ENCODE measurements at places on chromosomes 7 and 10.

GRCh38 chr7:140389445-140389844 lies 8.9 kb downstream of the SLC37A3 start:
- DNase-seq: no peak

GRCh38 chr10:122911889-122912484 lies 1.6 kb downstream of the FAM24A start:
- DNase-seq: peak; percentile 39

GRCh38 chr7:116097365-116098009 lies 66.9 kb upstream of the TFEC start:
- peak; percentile 65 for DNase-seq

- no peak for DNase-seq
Measured at GRCh38 chr7:156432018-156432417, 208.6 kb upstream of the RNF32 start.

DNA sequence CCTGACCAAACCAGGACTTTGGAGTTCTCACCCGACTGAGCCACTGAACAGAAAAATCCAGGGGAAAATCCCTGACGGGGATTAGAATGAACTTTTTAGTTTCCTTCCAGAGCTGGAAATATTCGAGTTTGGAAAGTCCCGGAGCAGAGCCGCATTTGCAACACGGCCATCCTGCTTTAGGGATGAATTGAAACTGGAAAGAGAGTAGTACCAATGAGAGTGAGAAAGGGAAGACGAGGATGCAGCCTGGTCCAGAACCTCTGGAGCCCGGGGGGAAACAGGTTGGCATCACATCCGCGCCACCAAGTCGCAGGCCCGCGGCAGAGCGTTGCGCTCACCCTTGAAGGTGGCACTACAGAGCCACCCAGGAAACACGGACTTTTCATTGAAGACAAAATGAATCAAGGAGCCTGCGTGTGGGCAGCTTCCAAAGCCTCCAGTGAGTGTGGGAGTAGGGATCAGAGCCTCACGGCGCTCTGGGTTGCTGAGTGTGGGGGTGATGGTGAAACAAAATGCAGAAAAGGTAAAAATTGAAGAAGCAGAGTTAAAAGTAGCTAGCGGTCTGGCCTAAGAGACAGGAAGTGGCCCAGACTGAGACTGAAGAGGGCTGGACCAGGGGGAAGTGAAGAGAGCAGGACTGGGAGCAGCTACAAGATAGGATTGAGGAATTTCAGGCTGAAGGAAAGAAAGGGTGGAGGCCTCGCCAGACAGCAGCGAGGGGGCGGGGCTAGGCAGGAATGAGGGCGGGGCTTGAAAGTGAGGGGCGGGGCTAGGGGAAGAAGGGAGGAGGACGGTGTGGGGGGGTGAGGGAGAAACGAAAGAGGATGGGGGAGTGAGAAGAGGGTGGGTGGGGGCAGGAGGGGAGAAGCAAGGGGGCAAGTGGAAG lies 1.8 kb downstream of the SMURF1 start:
- peak; percentile 92 for DNase-seq

DNA sequence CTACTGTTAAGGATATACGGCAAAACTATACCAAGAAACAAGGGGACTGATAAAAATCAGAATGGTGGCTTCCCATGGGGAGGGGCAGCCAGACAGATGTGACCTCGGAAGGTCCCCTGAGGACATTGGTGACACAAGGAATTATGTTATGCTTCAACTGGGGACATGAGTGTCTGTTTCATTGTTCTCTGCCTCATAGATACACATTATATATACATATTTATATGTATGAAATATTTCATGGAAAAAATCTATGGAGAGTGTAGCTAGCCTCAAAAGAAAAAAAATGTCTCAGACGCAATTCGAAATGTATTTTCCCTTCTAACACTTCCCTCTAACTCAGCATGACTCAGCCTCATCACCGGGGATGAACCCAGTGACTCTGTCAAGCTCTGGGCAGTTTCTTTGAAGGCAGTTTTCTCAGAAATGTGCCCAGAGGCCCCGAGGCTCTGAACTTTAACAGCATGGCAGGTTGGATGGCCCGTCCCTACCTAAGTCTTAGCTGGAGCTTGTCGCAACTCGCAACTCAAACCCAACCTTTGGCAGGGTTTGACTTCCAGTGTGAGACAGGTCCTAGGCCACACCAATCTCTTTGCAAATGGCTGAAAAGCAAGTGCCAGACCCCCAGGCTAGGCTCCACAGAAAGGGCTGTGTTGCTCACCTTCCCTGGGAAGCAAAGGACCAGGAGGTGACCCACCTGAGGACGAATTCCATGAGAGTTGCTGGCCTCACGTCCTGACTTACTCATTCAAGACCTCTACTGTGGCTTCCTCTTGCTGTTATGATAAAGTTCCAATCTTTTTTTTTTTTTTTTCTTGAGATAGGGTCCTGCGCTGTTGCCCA lies 86.9 kb downstream of the CARD11 start:
- peak; percentile 53 for DNase-seq

- DNase-seq: peak; percentile 46
Measured at GRCh38 chr7:70776627-70777101, 355.3 kb upstream of the GALNT17 start.

GRCh38 chr7:68399991-68400590 lies 1198.2 kb upstream of the AUTS2 start:
- no peak for DNase-seq

GRCh38 chr7:137283153-137283552 lies 60.4 kb downstream of the PTN start:
- no peak for DNase-seq

GRCh38 chr10:72328045-72328828 lies 26.5 kb downstream of the DNAJB12 start:
- DNase-seq: peak; percentile 61

- no peak for DNase-seq
Measured at GRCh38 chr7:4740796-4741195, 34.6 kb upstream of the AP5Z1 start.

- no peak for DNase-seq
Measured at GRCh38 chr7:40348126-40348728, 213.4 kb downstream of the SUGCT start.

- peak; percentile 77 for DNase-seq
Measured at GRCh38 chr7:69114374-69114773, 483.9 kb upstream of the AUTS2 start.

DNA sequence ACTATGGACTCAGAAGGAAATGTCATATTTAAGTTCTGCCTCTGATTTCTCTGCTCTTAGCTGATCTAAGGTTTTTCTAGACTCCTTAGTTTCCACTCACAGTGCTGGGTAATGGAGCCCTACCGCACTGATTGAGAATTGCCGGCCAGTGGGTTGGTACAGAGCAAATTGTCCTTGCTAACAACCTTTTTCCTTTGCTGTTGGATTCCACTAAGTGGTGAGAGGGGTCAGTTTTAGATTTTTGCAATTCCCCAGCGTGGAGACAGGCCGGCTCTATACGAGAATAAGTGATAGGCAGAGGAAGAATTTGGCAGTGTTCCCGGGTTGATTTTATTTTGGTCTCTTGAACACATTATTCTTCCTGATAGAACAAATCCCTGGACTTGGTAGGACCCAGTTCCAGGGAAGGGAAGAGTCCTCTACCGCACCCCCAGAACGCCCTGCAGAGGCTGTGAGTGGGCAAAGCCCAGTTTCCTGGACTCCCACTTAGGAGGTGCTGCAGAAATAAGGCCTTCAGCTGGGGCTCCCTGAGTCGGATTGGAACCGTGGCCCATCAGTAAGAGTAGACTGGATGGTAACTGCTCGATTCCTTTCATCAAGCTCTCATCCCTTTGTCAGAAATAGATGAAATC lies 3.0 kb upstream of the NRP1 start:
- DNase-seq: peak; percentile 92

DNA sequence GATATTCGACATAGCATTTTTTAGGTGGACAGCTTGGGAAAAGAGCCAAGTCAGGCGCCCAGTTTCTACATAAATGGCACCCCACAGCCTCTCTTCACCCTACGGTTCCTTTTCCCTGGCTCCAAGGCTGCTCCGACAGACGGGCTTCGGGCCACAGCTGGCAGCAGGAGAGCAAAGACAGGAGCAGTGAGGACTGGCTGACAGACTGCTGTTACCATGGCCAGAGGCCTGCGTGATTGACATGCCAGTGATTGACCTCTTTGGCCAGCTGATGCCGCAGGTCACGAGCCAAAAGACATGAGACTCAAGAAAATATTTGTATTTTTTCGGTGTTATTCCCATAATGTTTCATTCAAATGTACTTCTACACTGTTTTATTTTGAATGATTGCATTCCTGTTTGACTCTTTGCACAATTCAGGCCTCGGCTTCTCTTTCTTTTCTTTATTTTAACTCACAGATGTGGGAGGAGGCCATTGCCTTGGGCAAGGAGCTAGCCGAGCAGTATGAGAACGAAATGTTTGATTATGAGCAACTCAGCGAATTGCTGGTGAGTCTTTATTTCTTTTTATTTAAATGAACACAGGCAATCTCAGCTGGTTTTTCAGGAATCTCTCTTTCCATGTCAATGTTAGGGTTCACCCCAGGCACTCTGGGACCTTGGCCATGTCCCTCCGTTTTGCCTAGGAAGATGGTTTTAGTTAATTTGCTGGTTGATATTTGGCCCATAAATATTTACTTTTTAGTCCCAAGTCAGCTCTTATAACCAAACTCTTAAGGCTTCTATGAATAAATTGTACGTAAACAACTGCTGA lies 146.3 kb upstream of the NPS start:
- DNase-seq: no peak

GRCh38 chr7:50268223-50268622 lies 36.3 kb upstream of the IKZF1 start:
- DNase-seq: no peak

DNA sequence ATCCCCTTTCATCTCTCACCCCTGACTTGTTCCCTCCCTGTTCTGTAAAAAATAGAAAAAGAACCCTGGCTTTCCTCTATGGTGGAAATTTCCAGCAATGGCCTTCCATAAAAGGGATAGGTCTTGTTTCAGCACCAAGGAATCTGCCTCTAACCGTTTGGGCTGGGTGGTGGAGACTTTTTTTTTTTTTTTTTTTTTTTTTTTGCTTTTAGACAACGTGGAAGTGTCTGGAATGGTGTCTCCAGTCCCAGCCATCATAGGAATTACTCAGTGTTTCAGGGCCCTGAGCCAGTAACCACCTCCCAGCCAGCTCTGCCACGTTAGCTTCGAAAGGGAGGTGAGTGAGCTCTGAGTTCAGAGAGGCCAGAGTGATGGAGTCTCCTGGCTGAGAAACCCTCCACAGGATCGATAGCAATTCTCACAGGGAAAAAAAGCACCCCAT lies 97.3 kb upstream of the COL1A2 start:
- peak; percentile 99 for DNase-seq

DNA sequence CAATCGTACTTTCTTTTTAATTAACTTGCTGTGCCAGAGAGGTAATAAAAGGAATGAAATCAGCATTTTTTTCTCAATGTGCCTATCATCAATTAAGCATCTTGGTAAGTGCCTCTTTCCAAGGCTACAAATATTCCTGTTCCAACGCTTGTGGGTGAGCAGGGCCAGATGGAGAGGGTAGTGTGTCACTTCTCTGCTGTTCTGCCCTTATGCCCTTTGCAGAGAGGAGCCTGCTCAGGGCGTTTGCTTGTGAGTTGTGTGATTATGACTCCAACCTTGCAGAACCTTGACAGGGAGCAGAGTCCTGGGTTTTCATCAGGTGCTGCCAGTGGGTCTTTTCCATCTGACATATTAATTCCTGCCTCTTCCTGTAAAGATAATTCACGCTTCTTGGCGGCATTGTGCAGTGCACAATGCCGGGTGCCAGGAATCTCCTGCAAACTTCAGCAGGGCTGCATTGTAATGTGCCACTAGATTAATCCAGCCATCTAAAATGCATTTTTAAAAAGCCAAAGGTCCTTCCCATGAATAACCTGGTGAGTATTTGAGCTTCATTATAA lies 234.4 kb downstream of the ARHGAP12 start:
- DNase-seq: no peak

Measured in fibroblast of upper back skin (primary cell).